Uterus (tissue), 4 donors: ENCODE measurements at places on chromosomes 7 and 10.

DNA sequence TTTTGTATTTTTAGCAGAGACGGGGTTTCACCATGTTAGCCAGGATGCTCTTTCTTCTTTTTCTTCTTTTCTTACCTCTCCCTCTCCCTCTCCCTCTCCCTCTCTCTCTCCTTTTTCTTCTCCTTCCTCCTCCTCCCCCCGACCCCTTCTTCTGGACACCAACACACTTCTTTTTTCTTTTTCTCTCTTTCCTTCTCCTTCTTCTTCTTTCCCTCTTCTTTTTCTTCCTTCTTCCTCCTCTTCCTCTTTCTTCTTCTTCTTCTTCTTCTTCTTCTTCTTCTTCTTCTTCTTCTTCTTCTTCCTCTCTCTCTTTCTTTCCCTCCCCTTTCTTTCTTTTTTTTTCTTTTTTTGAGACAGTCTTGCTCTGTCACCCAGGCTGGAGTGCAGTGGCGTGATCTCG is 14.0 kb downstream of the MMD2 start:
- DNase-seq: no peak

DNA sequence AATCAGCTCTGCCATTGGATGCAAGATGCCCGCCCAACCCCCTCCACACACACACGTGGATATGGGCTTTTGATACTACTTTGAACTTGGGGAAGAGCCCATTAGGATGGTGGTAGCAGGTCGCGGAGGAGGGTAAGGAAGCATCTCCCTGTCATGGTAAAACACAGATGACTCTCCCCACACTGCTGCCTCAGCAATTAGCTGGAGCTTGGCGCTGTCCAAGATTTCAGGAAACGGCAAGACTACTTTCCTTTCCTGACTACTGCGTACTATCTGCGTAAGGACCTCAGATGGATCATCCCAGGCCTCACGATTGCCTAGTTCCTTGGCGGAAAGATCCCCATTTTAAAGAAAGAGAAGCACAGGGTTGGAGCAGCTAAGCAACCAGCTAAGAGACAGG is 134.3 kb downstream of the C10orf90 start:
- no peak for DNase-seq

GRCh38 chr7:80665526-80665925 is 27.1 kb downstream of the CD36 start:
- no peak for DNase-seq

- DNase-seq: no peak
Observed at GRCh38 chr10:66931949-66932343, 6.1 kb downstream of the LRRTM3 start.

- no peak for DNase-seq
Observed at GRCh38 chr7:150389532-150389816, 10.3 kb downstream of the ZNF775 start.

- DNase-seq: no peak
Observed at GRCh38 chr7:25885057-25885576, 266.9 kb upstream of the NFE2L3 start.

GRCh38 chr10:35745617-35746403 is 103.7 kb upstream of the FZD8 start:
- DNase-seq: no peak

DNA sequence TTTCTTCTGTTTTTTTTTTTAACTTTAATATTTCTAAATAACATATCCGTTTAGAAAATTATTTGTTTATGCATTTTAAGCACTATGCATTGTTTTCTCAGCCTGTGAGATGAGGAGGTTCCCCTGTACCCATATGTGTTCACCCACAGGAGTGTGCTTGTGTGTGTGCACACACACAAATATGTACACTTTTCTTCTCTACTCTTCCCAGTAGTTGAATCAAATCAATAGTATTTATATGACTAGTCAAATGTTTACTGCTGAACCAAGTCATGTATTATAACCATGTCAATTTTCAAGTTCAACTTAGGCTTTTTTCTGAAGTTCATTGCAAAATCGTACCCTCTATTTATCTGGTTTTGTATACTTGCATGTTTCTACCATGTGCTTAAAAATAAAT is 37.3 kb downstream of the HDAC9 start:
- no peak for DNase-seq

GRCh38 chr7:1234881-1235500 is 2.3 kb downstream of the UNCX start:
- DNase-seq: no peak

DNA sequence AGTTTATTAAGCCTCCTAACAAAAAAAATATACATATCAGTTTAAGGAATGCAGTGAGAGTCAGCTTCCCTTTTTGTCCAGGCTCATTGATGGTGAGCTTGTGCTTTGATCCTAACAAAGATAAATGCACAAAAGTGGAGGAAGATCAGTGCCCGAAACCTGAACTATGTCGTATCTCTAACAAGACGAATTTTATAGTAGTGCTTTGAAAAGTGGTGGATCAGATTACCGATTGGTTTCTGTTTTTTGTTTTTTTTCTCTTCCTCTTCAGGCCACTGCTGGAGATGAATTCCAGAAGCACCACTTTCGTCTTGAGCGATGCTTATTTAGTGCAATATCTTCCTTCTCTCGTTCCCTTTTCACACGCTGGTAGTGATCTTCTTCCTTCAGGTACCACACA is 72.8 kb downstream of the RHOBTB1 start:
- DNase-seq: no peak

DNA sequence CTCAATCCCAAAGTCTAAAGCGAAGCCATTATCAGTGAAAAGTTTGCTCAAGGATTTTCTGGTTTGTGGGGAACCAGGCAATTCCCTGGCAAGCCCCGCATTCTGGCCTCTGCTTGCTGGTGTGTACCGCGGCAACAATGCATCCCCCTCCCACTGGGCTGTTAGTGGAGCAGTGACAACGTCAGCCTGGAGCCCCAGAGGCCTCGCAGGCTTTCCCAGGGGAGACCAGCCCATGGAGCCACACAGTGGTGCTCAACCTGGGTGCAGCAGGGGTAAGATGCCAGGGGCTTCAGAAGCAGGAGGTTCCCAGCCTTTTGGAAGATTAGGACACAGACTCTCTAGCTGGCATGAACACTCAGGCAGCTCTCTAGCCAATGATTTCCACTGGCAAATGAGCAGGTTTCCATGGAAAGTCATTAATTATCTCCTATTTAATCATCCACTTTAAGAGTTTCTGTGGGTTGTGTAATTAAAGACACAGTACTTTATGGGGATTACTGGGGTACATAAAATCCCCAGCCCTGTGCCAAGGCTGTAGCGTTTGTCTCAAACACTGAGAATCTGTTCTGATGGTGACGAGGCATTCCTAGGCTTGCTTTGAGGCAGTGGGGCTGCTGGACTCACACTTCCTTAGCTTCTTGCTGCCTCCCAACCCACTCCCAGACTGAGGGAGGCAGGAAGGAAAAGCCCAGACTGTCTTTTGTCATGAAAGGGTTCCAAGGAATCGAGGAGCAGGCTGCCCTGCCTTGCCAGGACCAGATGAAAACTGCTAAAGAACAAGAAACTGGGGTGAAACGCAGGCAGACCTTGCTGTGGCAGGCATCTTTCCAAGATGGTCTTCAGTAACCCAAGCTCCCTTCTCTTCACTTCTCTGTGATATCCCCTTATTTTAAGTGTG is 411.9 kb upstream of the SHH start:
- DNase-seq: no peak

- no peak for DNase-seq
Observed at GRCh38 chr10:94645285-94645684, 38.2 kb upstream of the CYP2C18 start.

GRCh38 chr7:81761821-81762220 is 8.0 kb downstream of the HGF start:
- DNase-seq: no peak

DNA sequence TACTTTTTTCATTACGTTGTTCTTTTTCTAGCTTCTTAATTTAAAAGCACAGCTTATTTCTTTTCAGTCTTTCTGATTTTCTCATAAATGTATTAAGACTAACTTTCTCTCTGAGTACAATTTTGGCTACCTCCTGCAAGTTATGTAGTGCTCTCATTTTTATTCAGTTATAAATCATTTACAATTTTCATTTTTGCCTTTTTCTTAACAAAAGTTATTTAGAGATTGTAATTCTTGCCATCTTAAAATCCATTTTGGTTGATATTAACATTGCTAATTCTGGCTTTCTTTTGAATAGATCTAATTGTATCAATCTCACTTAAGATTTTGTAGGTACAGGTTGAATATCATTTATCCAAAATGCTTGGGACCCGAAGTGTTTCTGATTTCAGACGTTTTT is 97.2 kb upstream of the LRRC4 start:
- DNase-seq: no peak

DNA sequence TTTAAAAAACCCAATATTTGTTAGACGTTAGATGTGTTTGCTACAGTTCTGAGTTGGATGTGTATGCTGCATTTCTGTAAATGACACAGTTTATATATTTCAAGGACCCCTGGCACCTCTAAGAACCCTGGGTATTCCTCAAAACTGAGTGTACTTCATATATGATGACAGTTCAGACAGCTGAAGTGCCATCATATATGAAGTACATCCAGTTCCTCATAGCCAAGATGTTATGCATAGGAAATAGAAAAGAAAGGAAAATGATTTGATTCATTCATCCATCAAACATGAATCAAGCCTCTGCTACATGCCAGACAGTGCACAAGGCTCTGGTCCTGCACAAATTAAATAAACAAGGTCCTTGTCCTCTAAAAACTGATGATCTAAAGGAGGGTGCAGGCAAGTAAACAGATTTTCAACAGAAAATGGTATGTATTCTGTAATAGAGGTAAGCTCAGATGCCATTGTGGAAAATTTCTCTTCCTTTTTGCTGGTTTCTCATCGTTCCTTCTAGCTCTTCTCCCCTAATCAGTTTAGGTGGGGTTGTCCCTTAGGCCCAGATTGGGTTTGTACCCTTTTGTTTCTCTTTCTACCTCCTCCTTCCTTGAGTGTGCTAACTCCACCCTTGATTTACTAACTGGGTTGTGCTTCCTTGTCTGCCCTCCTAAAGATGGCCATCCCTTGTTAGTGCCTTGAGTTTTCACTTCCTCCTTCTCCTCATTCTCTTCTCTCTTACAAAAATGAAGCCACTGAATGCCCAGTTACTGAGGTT is 25.3 kb upstream of the SMIM30 start:
- DNase-seq: no peak

GRCh38 chr7:156896388-156897022 is 3.5 kb upstream of the LMBR1 start:
- DNase-seq: no peak

DNA sequence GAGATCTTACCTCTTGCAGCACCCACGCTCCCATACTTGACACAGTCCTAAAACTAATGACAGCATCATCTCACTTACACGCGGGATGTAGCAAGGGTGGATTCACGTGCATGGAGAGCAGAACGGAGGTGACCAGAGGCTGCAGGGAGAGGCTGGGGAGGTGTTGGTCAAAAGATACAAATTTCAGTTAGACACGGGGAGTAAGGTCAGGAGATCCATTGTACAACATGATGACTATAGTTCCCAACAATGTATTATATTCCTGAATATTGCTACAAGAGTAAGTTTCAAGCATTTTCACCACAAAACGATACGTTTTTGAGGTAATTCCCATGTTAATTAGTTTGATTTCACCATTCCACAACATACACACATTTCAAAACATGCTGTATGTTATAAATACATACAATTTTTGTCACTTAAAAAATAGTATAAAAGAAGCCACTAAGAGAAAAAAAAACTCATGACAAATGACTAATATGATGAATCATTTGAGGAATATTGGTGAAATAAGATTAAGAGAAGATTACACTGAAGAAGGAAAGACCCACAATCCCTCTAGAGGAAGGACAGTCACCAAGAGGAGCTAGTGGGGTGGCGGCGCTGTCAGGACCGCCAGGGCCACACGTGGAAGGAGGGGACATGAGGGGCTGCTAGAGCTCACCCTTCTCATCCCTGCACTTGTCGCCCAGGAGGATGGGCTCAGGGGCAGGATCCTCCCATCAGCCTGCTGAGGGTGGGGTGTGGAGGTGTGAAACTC is 49.4 kb upstream of the EGFR start:
- DNase-seq: no peak

- DNase-seq: no peak
Observed at GRCh38 chr10:61792921-61793320, 108.6 kb upstream of the ARID5B start.

DNA sequence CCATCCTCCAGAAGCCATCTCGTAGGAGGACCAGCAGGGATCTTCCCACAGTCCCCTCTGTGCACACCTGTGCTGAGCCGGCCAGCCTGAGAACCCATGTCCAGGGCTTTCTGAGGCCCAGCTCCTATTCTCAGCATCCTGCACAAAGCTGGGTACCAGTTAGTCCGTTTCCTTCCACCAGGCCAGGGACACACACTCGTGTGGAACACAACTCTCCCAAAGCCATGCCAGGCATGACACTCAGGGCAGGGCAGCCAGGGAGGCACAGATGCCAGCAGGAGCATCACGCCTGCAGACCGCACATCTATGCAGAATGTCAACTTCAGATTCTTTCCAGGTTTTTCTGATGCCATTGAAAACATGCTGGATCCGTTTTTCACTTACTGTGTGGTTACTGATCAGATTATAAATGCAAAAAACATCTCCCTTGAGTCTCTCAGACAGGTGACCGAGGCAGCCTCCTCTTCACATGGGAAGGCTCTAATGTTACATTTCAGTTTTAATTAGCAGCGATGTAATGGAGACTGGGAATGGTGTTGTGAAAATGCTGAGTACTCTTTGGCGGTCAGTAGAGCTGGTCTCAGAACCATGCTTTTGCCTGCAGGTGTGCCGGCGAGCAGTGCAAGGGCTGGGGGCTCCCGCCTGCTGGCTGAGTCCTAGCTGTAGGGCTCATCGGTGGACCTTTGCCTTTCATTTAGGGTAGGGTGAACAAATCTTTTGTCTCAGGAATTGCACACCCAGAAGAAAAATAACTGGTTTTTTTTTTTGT is 3.3 kb upstream of the SUN1 start:
- no peak for DNase-seq

DNA sequence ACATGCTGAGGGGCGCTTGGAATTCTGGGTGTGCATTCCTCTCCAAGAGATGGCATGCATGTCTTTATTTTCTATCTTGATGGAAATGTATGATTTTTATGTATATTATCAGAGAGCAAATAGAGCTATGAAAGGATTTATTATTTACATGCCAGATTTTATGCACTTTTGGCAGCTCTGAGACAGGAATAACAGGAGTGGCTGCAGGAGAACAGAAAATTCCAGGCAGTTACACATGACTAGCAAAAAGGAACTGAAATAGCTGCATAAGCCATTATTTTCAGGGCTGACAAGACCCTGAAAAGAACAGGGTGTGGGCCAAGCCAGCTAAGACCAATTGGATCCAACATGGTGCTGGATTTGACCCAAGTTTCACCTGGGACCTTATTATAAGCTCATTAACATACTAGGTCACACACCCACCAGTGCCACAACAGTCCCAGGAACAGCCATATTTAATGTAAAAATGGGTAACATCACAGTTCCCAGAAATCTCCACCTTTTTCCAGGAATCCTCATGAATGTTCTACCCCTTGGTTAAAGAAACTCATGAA is 43.2 kb upstream of the ACSL5 start:
- no peak for DNase-seq

- no peak for DNase-seq
Observed at GRCh38 chr7:80724249-80724871, 85.9 kb downstream of the CD36 start.
